ENCODE measurements at places on chromosomes 7 and 10.
A peak's percentile ranks its signal among the peaks of the same experiment; 100 is the strongest.

DNA sequence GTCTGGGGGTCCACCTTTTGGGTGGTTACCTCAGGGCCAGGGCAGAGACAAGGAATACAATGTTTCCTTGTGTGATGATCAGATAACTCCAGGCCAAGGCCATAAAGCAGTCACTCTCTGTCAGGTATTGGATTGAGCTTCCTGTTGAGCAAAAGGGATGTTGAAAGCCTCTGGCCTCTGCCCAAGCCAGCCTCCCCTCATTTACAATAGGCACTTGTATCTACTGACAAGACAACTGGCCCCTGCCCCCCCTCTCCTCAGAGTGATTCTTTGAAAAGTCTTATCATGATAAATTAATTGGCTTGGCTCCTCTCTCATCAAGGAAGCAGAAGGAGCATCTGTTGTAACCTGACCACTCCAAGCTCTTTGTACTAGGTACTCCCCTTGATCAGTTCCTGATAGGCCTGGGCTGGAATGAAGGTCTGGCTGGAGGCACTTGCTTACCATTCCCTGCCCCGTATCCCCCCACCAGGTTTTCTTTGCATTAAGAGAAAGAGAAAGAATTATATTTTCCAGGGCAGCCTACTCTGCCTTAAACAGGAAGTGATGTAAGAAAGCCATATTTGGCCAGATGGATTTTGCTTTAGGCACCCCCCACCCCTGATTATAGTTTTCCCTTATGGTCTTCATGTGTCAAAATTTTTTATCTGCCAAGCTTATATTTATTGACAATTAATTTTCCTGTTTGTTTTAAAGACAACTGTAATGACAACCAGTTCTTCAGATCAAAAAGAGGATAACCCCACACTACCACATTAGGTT, 42.1 kb upstream of the HPS1 start:
- DNase-seq = no peak

- DNase-seq = peak; percentile 65
Observed at GRCh38 chr10:89090756-89091445, 100.3 kb downstream of the FAS start.

DNA sequence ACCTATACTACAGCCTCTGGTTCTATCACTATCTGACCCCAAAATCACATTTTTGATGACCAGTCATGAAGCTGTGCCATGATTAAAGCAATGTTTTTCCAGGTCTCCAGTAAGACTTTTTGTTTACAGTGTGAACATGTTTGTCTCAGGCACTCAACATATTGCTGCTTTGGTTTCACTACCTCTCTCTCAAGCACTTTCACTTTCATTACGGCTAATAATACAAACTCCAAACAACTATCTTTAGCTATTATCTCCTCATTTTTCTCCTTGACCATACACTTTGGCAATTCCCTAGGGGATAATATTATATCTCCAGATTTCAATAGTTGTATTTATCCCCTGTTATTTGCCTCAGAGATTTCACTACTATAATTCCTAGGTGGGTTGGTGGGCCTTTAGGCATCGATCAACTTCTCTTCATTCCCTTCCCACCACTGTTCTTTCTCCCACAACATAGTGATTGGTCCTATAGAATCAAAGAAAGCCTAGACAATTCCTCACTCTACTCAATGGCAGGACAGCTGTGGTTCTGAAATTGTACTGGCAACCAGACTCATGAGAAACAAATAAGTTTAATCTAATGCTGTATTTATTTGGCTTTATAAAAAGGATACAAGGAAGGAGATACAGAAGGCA, 261.4 kb upstream of the ZWINT start:
- peak; percentile 19 for DNase-seq

DNA sequence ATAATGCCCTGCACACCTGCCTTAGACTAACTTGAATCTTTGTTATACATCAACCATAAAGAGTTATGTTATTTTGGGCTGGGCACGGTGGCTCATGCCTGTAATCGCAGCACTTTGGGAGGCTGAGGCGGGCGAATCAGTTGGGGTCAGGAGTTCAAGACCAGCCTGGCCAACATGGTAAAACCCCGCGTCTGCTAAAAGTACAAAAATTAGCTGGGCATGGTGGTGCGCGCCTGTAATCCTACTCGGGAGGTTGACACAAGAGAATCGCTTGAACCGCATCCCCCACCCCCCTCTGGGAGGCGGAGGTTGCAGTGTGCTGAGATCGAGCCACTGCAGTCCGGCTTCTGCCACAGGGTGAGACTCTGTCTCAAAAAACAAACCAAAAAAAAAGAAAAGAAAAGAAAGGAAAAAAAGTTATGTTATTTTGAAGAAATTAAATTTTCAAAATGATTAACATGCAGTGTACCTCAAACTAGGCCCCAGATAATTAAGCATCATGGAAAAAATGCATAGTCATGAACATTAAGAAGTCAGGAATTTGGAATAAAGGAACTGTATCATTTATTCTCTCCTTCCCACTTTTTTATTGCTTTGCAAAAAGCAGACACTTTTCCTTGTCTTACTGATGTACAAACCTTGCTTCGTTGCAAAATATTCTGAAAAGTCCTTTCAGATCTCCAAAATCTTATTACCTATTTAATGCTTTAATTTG, 43.3 kb downstream of the STAM start:
- no peak for DNase-seq

GRCh38 chr7:29105752-29106668, 40.3 kb downstream of the CPVL start:
- peak; percentile 89 for DNase-seq

DNA sequence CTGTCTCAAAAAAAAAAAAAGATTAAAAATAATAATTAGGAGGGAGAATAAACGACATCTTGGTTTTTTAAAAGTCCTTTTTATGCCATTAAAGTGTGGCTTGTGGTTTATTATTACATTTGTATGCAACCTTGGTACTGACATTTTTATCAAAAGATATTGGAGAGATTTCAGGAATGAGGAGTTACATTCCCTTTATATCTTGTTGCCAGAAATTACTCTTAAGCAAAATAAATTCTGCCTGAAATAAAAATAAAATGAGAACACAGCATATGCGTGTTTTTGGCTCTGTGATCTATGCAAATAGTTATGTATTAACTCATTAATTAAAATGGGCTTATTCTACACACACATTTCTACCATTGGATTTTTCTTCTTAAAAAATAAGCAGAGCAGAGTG, 202.4 kb downstream of the BICC1 start:
- DNase-seq = no peak

GRCh38 chr7:322708-323111, 32.7 kb downstream of the FOXL3 start:
- no peak for DNase-seq

DNA sequence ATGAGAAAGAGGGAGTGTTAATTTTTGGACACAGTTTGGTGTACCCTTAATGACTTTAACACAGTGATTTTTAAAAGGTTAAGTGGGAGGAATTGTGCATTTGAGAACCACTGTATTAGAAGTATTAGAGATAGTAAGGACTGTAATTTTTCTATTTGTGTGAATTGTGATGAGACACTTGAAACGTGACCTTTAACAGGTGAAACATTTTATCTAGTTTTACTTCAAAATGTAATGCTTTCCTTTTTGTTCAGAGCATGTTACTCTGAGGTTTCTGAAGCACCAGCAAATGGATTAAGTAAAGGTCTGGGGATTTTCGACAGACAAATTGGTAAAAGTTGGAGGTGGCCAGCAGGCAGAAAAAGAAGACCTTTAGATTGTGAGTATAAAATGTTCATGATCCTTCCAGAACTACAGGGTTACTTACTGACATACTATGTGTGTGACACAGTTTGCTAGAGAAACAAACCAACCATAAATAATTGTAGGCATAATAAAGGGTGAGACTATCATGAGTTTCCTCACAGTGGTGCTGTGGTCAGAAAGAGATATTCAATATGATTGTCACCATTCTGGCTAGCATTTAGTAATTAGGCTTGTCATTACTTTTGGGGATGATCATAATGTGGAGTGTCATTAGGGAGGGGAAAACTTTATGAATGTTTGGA, 26.1 kb downstream of the LCOR start:
- DNase-seq = no peak

GRCh38 chr7:45230611-45231165, 73.1 kb downstream of the RAMP3 start:
- no peak for DNase-seq

DNA sequence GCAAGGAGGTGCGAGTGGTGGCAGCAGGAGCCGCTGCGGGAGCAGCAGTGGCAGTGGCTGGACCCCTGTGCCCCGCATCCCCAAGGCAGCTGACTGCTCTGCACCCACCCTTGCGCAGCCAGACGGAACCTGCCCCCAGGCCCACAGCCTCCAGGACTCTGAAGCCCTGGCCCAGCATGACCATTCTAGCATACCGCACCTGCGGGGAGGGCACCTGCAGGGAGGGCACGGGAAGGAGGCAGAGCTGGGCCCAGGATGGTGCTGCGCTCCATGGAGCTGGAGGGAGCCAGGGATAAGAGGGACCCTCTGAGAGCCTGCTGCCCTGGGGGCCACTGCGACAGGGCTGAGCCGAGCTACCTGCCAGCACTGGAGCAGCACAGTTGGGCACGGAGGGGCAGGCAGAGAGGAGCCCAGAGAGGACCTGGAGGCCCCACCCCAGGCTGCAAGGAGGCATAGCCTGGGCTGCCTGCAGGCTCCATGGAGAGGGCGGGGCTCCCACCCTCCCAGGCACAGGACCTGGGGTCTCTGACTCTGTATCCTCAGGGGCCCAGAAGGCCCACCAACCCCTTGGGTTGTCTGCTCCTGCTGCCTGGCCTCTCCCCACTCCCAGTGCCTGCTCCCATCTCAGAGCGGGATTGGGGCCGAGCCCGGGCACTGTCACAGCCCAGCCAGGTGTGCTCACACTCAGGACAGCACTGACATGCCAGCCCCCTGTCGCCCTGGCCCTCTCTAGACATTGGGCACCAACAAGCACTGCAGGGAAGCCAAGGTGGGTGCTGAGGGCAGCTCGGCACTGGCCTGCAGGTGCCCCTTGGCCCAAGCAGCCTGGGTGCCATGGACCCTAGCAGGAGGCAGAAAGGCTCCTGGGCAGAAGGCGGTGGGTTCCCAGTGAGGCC, 87.6 kb downstream of the HTR7 start:
- DNase-seq = no peak

GRCh38 chr10:114767986-114768821, 53.4 kb upstream of the FHIP2A start:
- peak; percentile 10 for DNase-seq
